ENCODE measurements at places on chromosomes 2 and 18. TPM values are rescaled to one million over a fixed set of nuclear protein-coding genes. Genes with fewer than 3 reads are reported as not detected.

Gene AFG3L2
- total RNA-seq = 42.4 TPM

Gene OR6B3
- not detected for total RNA-seq

Gene GALR1
- 0.26 TPM for total RNA-seq

Gene SCYGR4
- total RNA-seq = not detected

DNA sequence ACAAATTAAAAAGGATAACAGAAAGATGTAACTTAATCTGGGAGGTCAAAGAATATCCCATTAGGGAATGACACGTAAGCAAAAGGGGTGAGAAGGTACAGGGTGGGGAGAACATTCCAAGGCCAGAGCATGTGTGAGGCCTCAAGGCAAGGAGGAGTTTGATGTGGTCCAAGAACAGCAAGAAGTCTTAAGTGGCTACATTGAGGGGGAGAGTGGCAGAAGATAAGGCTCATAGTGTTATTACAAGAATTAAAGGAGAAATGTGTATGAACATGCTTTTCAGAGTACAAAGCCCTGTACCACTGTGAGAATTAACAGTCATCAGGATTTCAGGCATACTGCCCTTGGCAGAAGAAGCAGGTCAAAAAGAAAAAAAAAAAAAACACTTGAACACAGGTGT, 174.4 kb upstream of the ERBB4 start:
- DNase-seq = no peak

DNA sequence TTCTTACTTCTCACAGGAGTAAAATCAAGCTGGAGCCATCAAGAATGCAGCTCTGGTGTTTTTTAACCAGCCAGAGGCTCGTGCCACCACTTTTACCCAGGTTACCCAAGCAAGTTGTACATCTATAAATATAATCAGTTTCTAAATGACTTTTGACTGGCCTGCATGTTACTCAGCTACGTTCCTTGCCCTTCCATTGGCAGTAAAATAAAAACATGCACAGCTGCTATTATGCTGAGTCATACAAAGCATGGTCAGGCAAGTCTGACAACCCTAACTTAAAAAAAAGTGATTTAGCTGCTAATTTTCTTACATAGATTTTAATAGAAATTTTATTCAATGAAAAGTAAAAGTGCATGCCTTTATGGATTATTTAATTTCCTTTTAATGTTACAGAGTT, 111.7 kb upstream of the CSRNP3 start:
- no peak for DNase-seq

DNA sequence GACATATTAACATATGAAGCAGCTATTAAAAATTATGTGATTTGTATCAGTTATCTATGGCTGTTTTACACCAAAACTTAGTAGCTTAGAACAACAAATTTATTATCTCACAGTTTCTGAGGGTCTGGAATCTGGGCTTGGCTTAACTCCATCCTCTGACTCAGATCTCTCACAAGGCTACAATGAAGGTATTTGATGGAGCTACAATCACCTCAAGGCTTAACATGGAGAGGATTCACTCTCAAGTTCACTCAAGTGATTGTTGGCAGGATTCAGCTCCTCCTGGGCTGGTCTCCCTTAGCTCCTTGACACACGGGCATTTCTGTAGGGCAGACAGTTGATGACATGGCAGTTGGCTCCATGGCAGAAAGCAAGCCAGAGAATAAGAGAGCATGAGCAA, 133.0 kb upstream of the SLC14A2 start:
- DNase-seq = no peak

DNA sequence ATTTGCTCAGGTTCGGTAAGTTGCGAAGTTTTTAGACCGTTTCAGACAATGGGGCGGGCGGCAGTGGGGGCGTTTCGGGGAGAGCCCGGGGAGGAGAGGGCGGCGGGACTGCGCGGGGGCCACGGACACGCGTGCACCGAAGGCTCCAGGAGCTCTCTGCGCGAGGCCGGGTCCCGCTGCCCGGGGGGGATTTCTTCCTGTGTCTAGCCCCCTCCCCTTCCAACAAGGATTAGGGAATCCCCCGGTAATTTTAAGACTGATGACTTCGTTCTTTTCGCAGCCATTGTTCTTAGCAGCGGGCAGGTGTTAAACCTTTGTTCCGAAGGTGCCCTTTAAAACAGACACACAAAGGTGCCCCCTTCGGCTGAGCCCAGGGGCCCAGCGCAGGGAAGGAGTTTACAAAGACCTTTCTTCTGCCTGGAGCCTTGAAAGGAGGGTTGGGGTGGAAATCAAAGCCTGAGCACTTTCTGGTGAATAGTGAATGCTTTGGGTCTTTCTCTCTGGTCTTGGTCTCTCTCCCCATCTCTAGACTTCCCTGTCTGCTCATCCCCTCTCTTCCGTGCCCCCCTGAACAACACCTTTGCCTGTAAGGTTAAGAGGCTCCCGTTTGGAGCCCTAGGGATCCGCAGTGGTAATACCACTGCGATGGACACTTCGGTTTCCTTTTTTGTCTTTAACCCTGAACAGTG, 2.1 kb downstream of the TRIB2 start:
- no peak for DNase-seq

- DNase-seq = no peak
Observed at GRCh38 chr2:47129191-47129706, 25.9 kb downstream of the STPG4 start.
